Left kidney (tissue), 8 donors: ENCODE measurements at places on chromosomes 6 and 20. TPM values are rescaled to one million over a fixed set of nuclear protein-coding genes. Genes with fewer than 3 reads are reported as not detected.

GTSF1L gene
- not detected for polyA plus RNA-seq

DNA sequence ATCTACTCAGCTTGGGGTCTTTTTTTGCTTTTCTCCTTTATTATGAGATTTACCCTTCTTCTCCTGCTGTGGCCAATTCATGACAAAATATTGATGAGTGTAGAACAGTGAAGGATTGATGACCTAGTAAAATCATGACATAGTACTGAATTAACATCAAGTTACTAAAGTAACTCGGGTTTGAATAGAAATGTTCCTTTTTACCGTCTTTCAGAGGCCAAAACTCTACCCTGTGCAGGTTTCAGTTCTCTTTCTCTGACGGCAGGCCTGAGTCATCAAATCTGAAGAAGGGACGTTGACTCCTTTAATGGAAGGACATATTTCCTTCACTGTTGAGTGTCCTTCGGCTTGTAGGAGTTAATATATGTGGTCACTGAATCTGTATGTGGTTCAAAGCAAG lies 80.7 kb downstream of the RREB1 start:
- DNase-seq: no peak

- DNase-seq: no peak
These were observed 3.1 kb downstream of the STXBP5 start for GRCh38 chr6:147207351-147207750.

LHFPL5 gene
- polyA plus RNA-seq: not detected

DNA sequence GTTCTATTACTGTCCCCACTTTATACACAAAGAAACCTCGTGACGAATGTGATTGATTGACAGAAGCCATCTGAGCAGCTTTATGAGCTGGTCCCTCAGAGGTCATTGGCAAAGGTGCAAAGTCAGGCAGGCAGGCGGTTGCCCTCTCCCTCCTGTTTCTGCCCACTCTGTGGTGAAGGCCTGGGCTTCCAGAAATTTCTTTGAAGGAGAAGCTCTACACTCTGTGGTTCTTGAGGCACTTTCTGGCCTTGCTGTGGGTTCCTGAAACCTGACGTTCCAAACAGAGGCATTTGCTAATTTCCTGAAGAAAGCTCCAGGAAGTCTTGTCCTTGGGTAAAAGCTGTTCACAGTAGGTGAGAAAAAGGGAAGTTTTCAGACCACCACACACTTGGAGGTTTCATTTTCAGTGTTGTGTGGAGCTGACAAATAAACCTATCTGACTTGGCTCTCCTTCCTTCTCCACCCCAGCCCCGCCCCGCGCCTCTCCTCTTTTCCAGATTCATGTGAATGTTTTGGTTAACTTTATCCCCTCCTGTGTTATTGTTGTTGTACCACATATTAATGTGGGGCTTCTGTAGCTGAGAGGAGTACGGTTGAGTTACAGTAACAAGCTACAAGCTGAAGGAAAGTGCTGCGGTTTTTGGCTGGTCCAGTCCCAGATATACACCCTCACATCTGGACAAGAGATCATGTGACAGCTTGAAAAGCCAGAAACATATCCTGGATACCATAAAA lies 274.1 kb downstream of the CLIC5 start:
- DNase-seq: no peak

SEL1L2 gene
- not detected for polyA plus RNA-seq

- DNase-seq: no peak
These were observed 13.3 kb downstream of the GABBR1 start for GRCh38 chr6:29619578-29620160.

GRCh38 chr20:19740512-19740911 lies 17.5 kb upstream of the RIN2 start:
- no peak for DNase-seq

DNA sequence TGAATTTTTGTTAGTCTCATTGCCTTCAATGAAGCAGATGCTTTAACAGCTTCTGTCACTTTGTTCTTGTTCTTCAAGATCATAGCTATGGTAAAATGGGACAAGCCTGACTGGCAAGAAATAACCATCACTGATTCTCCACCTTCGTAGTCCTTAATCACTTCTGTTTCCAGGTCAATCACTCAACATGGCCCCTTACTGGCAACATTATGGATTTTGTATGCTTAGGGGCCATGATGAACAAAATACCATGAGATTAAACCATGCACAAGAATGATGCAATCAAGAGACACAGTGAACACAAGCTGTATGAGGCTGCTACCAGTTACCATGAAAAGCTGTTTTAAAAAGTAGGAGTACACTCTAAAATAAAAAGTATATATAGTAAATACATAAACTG lies 32.8 kb downstream of the ADNP start:
- DNase-seq: no peak

GRCh38 chr6:18076231-18076630 lies 46.2 kb downstream of the NHLRC1 start:
- no peak for DNase-seq

GRCh38 chr6:167285077-167285770 lies 5.9 kb upstream of the UNC93A start:
- DNase-seq: no peak

GRCh38 chr6:163577404-163577803 lies 162.9 kb downstream of the QKI start:
- no peak for DNase-seq

APCDD1L gene
- polyA plus RNA-seq: 13.7 TPM

RPL7L1 gene
- 138 TPM for polyA plus RNA-seq

MAN1A1 gene
- polyA plus RNA-seq: 89.9 TPM

DNA sequence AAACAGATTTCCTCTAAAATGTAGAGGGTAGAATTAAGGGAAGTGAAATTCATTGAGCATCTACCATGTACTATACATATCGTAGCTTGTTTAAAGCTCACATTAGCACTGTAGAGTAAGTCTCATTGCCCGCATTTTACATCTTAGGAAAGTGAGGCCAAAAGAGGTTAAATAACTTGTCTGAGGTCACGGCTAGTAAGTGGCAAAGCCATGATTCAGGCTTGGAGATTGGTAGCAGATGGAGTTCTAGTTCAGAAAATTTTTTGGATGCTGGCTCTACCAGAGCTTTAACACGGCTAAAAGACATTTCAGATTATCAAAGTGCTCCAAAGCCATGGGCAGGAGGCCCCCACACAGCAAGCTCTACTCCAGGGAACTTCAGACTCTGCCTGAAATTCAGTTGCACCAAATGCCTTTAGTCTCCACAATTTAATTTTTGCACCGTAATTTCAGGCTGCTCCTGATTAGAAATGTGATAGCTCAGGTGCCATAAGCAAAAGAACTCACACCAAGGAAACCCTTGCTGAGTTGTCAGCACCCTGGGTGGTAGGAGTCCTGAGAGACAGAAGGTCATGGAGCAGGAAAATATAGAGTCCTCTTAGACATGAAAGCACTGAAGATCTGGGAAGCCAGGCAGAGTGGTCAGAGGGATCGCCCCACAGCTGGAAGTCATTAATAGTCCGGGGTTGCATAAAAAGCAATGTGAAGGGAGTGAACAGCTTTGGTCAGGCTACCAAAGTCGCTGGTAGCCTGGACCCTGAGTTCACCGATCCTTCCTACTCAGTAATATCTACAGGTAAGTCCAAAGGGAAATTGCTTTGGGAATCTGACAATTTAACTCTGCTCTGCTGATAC lies 55.2 kb upstream of the ASIP start:
- no peak for DNase-seq

- no peak for DNase-seq
These were observed 1.5 kb upstream of the IPCEF1 start for GRCh38 chr6:154358019-154358545.

DNA sequence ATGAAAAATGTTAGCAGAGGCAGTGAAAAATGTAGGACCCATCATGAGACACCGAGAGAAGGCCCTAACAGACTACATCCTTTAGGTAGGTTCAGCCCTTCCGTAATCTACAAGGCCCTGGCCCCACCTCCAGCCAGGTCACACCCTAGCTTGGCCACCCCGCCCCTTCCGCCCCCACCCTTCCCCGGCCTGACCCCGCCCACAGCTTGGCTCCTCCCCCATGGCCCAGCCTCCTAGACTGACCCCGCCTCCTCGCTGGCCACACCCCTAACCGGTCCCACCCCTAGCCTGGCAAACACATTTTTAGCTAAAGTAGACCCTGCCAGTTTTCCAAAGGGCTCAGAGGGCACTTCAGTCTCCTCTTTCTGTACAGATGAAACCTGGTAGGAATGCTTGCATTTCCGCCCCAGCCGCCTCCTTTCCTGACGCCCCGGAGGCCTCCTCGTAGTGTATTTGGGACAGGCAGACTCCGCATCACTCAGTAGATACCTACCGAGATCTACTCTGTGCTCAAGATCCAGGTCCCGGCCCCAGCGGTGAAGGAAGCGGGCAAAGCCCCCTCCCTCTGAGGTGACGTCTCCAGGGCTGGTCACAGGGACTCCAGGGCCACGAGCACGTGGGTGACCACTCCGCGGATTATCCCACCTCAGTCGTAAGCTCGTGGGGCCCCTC lies 443.5 kb downstream of the PREX1 start:
- no peak for DNase-seq

DNA sequence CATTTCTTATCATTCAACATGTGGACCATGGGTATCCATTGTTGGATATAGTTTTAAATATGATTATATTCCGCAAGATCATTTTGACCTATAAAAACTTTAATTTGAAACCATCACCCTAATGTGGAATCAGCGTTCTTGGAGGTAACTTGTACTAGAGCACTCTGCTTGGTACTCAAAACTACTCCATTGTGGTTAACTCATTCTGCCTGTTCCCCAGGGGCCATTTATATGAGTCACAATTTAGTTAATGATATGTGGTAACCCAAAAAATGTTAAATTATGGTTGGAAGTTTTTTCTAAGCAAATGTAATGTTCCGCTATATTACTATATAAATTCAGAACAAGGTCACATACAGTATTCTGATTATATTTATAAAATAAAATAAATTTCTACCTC lies 109.3 kb downstream of the TRDN start:
- DNase-seq: no peak

DNA sequence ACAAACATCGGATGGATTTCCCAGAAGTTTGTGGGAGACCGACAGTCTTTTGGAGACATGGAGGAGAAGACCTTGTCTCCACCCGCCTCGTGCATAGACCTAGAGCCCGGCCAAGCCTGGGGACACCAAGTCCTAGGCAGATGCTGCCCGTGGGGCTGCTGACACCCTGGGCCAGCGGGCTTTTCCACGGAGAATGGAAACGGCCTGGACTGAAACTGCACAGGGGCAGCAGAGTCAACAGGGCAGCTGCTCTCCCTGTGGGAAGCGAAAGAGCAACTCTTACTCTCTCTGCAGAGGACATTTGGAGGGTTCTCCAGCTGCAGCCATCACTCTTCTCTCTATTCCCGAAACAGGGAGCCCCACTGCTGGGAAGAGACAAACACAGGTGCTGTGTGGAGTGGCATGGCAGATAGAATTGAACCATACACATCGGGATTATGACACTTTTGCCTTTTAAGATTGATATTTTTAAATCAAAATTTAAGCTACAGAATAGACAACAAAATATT lies 401.2 kb downstream of the THBS2 start:
- DNase-seq: no peak

BTNL2 gene
- polyA plus RNA-seq: 3.4 TPM

DNA sequence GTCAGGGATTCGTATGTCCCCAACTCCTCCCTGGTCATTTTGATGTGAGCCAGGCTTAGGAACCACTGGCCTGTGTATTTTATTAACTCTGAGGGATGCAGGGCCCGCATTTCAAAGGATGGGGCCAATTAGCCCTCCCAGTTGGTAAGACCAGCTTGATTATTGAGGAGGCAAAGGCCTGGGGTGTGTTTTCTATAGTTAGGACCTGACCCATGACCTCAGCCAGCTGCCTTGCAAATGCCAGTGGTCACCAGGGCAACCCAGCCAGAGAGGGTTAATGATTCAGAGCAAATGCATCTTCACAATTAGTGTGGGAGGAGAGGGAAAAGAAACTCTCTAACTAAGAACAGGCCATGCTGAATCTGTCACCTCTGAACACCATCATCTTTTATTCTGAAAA lies 835.4 kb downstream of the MAFB start:
- no peak for DNase-seq

- no peak for DNase-seq
These were observed 85.6 kb downstream of the MRPL14 start for GRCh38 chr6:44041461-44042260.

TAAR2 gene
- not detected for polyA plus RNA-seq

HTR1B gene
- polyA plus RNA-seq: 0.38 TPM

DNA sequence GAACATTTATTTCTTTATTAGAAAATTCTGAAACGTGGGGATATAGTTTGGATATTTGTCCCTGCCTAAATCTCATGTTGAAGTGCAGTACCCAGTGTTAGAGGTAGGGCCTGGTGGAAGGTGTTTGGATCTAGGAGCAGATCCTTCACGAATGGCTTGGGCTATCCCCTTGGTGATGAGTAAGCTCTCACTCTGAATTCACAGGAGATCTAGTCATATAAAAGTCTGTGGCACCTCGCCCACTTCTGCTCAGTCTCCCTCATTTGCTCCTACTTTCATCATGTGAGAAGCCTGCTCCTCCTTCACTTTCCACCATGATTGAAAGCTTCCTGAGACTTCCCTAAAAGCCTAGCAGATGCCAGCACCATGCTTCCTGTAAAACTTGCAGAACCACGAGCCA lies 96.8 kb upstream of the GJE1 start:
- no peak for DNase-seq

- no peak for DNase-seq
These were observed 1.3 kb upstream of the TAPBP start for GRCh38 chr6:33314943-33315792.

DNA sequence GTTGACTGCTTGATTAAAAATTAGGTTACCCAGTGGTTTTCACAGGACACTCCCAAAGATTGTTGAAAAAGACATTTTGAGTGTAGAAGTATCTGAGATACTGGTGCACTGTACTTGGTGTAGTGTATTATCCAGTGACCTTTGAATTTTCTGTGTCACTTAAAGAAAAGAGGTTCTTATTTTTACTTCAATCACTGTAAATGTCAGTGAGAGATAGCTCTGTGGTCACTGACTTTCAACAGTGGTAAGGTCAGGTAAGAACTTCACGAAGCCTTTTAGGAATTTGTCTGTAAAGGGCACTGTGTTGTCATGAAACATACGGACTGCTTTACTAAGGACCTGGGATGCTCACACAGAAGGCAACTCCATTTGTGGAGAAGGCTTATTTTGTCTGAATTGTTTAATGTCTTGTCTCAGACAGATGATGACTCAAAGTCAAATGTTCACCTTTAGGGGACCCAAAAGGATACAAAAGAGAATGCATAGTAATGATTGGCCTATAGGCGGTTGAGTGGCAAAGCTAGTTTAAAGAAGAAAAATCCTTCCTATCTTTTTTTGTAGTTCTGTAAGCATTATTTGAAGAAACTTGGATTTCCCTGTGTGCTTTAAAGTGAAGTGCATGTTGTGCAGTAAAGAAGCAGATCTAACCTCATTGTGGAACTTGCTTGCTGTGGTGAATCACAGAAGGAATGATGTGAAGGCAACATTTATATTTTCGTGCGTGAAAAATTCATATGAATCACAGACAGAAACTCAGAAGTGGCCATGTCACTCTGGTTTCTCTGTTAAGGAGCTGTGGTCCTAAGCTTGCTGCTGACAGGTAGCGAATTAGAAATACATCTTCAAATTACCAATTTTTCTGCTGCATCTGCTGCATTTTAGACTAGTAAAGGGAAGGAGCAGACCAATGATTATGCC lies 47.3 kb downstream of the ZFAND3 start:
- DNase-seq: no peak

KHDC1L gene
- 0.62 TPM for polyA plus RNA-seq
